SK-MEL-5 (cell line): ENCODE measurements at places on chromosomes 7 and 10. TPM values are rescaled to one million over a fixed set of nuclear protein-coding genes. Genes with fewer than 3 reads are reported as not detected.

DNA sequence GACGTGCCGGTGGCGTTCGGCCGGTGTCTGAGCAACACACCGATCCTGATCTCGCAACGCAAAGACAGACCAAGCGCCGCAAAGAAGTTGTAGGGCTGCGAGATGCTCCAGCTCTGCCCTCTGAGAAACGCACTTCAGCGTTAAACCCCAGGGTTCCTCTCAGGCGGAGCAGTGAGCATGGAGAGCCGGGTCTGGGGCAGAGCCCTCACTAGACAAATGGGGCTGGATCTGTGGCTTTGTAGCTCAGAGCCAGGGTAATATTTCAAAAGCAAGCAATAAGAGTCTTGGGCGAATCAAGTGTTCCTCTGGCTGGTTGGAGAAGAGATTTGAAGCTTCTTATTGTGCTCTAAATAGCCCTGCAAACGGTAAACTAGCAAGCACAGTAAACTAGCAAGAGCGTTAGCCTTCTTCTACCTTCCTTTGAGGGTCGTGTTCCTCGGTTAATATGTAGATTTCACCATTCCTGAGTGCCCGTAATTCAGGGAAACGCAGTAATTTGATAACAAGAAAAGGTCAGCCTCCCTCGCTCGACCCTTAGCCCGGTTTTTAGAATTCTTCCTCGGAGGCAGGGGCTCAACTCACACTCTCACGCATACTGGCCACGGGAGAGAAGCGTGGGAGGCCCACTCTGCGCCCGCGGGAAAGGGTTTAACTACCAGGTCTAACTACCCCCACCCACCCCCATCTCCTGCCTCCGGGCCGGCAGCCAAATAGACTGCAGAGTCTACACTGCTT lies 6.7 kb downstream of the SKAP2 start:
- DNase-seq: no peak

GRCh38 chr10:110919349-110919931 lies at the start of gene SHOC2:
Gene SHOC2, plus strand, starts transcription at chr10:110919604. Its CDS starts 44,755 bp downstream, at chr10:110964359.
- DNase-seq: no peak

GRCh38 chr7:123120286-123120685 lies 79.5 kb downstream of the SLC13A1 start:
- DNase-seq: no peak

DNA sequence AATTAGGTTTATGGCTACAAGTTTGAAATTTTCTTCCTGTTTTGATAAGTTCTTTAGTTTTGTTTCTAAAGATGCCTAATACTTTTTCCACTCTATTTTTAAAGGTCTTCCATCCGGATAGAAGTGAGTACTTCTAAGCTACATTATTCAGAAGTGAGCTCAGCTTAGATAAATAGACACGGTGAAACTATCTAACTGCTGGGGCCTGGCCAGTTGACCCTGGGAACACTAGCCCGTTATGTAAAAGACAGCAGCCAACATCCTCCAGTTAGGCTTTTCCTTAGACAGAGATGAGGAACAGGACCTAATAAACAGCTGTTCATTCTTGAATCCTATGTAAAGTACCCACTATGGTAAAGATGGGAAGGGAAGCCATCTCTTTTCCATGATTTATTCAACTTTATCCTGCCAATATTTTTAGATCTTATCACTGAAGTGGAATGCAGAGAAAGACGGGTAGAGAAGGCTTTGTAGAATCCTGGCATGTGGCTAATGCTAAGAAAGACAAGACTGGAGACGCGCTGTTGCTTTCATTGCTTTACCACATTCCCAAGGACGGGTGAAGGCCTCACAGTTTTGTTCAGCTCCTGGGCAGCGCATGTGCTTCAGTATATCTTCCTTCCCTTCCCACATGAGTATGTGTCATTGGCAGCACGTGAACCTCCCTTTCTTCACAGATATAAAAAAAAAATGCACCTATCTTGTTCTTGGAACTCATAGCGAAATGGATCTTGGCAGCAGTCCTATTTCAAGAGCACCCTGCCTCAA lies 340.0 kb upstream of the MEOX2 start:
- peak; percentile 19 for DNase-seq

- DNase-seq: no peak
Observed at GRCh38 chr7:80439894-80440821, 71.7 kb downstream of the GNAT3 start.

- no peak for DNase-seq
Observed at GRCh38 chr7:45306752-45307305, 149.2 kb downstream of the RAMP3 start.

DNA sequence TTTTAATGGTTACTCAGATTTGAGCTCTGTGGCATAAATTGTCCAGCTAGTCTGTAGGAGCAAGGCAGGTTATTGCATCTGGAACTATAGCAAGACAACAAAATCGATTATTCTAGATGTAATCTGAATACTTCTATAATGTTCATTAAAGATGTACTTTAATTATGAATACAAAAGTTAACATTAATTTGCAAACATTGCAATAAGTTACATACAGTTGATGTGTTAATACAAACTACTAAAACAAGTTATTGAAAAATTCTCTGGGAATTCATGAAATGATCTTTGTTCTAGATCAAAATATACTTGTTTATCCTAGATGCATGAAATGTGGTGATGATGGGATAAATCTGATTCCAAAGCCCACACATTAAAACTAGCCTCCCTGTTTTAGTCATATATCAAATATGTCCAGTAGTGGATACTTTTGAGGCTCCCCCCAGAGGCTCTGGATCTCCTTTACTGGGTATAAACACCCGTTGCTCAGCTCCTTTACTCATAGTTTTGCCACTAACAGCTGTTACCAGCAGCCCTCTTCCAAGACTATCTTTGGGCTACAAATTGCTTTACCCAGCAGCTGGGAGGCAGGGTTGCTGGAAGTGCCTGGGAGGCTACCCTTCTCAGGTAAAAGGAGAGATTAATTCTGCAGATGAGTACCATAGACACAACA lies 78.1 kb downstream of the ARL4A start:
- DNase-seq: no peak

DNA sequence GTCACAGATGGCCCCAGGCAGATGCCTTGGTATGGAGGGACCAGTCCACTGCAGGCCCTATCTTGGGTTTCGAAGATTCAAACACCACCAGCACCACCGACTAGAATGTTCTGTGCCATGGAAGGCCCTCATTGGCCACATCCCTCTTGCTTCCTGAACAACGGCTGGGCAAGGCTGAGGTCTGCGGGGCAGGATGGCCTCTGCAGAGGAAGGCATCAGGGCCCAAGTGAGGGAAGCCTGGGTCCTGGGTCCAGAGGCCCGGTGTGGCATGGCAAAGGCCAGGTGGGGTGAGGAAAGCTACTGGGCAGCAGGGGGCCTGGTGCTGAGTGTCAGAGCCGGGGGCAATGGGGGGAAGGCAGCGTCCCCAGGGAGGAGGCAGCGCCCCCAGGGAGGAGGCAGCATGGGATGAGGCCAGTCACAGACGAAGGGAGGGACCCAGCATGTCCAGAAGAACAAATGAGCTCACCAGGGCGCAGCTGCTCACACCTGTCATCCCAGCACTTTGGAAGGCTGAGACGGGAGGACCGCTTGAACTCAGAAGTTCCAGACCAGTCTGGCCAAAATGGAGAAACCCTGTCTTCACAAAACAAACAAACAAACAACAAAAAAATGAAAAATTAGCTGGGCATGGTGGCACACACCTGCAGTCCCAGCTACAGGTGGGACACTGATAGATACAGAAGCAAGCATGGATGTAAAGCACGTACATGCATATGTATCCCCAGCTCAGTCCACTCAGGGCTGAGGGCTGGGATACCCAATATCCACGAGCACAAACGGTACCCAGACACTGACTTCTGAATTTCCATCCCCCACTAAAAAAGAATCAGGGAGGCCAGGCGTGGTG lies 64.4 kb downstream of the PROSER2 start:
- DNase-seq: no peak

- DNase-seq: no peak
Observed at GRCh38 chr10:102450124-102450373, 1.3 kb downstream of the C10orf95 start.

DNA sequence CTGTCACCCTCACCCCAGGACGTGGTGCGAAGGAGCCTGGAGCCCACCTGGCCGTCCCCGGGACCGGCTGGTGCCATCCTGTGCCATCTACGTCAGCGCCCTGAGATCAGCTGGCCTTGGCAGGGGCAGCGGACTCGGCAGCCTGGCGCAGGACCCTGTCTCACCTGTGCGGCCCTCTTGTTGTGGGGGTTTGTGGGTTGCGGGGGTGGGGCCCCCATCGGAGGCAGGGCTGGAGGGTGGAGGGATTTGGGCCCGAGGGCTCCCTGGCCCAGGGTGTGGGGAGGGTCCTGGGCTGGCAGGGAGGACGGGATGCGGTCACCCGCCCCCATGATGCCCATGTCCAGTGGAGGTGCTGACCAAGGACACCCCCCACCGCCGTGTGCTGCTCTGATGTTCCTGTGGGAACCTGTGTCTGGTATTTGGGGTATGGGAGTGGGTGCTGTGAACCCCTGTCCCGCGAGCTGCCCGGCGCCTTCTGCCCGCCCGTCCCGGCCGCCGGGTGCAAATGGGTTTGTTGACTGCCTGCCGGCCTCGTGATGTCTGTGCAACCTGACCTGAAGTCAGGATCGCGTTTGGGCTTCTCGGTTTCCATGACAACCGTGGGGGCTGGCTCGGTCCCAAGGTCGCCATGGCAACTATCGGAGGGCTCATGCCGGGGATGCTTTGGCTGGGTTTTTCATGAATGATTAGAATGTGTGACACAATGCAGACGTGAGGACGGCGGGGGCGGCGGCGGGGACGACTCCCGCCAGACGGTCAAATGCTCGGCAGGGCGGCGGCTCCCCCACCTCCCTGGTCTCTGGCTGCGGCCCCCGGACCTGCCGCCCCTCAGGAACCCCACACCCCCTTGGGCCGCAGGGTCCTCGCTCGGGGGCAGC lies 7.3 kb downstream of the MAFK start:
- DNase-seq: no peak

DNA sequence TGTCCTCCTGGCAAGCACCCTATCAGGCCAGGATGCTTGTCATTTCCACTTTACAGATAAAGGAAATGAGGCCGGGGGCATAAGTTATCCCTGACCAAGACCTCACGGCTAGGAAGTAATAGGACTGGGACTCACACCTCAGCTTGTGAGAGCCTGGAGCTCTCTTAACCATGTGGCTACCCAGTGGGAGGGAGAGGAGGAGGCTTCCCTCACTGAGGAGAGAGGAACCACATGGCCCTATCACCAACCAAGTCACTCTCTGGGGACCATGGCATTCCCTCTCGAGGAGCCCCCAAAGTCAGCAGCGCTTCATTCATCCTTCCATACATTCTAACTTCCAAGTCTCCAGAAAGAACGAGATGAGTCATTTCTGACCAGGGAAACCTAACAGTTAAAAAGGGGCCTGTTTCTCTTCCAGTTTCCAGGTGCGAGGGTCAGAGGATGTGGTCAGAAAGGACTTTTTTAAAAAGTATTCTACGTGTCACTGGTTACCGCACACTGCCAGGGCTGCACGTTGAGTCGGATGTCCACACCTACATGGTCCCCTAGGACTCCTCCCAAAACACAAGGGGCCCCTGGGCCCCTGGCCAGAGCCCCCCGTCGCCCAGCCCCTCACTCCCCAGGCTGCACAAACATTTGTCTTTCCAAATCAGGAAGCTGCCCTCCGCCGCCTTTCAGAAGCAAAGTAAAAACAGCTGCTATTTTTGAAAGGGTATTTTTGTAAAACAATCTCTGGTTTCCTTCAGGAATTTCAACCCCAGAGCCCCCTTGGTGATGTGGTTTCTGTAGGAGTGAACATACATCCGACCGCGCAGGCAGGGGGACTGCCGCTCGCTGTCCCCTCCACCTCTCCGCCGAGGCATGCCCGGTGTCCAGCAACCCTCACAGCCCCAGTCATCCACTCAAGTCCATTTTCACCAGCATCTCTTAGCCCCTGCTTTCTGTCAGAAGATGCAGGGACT lies 128.2 kb upstream of the CHST15 start:
- DNase-seq: no peak

GRCh38 chr7:29447828-29448227 lies 115.8 kb upstream of the PRR15 start:
- DNase-seq: no peak

DNA sequence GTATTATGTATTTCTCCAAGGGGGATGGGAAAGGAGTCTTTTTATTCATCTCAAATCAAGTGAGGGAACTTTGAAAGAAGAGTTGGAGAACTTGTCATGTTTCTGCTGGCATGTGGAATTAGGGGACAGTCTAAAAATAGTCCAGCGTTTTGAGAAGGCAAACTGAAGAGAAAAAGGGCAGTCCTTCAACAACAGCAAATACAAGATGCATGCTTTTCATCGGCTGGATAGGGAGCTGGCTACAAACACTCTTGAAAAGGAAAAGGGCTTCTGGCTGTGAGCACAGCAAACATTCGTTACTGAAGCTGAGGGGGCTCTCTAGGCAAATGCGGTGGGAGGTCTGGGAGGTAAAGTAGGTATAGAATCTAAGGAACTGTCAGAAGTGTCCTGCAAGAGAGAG lies 91.9 kb downstream of the AHR start:
- DNase-seq: no peak

DNA sequence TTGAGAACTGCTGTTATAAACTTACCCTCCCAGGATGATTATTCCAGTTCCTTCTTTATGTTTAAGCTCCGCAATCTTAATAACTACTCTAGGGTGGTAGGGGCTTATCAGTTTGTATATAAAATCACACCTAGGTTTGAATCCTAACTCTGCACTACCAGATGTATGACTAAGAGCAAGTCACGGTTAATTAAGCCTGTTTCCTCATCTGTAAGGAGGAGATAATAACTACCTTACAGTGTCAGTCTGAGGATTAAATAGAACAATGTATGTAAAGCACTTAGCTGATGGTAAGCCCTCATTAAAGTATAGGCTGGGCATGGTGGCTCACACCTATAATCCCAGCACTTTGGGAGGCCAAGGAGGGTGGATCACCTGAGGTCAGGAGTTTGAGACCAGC lies 9.2 kb downstream of the DNA2 start:
- DNase-seq: no peak

DNA sequence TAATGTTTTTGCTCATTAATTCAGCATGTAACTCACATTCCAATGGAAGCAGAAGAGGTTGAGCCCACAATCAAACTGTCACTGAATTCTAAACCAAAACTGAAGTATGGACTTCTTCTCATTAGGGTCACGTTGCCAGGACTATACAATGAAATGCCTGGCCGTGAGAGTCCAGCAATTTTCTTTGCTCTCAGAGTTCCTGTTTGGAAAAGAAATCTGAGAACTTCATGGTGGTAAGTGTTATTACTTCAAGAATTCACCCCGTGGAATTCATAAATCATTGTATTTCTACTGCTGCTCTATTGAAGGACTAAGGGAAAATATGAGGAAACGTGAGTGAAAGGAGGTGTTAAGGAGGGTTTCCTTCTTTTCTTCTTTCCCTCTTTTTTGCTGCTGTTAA lies 441.8 kb upstream of the AKR1E2 start:
- no peak for DNase-seq

- no peak for DNase-seq
Observed at GRCh38 chr7:112197322-112197721, 8.9 kb downstream of the DOCK4 start.

Gene LBX1
- not detected in 2 replicates for total RNA-seq

Gene GPNMB
- total RNA-seq: 1,248 and 1,278 TPM in 2 replicates

Gene FGFBP3
- total RNA-seq: 0.72 and 0.74 TPM in 2 replicates

Gene SLC26A5
- not detected in 2 replicates for total RNA-seq

Gene SLC29A4
- 8.8 and 9.4 TPM in 2 replicates for total RNA-seq

Gene GIMAP5
- total RNA-seq: 0.26 and 0.35 TPM in 2 replicates

Gene SHH
- total RNA-seq: 0.03 and 0.08 TPM in 2 replicates

Gene SEPHS1
- 24.6 and 34.4 TPM in 2 replicates for total RNA-seq
